Dermis blood vessel endothelial cell (primary cell): ENCODE measurements at places on chromosomes 6 and 20. TPM values are rescaled to one million over a fixed set of nuclear protein-coding genes. Genes with fewer than 3 reads are reported as not detected.

The GPX5 gene
- total RNA-seq, result not detected in 2 replicates

The HRH3 gene
- not detected in 2 replicates for total RNA-seq

The WFDC10B gene
- not detected in 2 replicates for total RNA-seq

- DNase-seq, result peak; percentile 83
Observed at GRCh38 chr6:72363844-72364740, 257.8 kb upstream of the KCNQ5 start.

DNA sequence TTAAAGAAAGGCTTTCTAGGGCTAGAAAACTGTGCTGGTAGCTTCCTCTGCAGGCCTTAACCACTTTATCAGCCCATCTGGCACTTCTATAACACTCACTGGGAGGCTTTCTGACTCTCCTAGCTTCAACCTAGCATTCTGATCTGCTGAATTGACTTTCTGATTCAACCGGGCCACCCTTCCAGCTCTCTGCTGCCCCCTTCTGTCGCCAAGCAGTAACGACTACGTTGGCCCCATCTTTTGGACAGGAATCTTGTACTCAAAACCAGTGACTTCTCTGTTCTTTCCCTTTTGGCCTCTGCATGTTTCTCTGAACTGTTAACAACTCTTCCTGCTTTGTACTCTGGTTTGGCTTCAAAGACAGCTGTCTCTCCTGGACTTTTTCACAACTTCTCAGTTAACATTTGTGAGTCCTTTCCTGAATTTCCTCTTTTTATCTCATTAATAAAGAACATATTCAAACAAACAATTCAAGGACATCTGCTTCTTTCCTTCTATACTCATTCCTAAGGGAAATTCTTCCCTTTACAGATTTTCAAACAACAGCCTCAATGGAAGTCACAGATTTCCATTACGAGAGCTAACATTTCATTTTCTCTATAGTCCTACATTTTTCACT, 43.9 kb upstream of the FAM135A start:
- DNase-seq, result peak; percentile 79

DNA sequence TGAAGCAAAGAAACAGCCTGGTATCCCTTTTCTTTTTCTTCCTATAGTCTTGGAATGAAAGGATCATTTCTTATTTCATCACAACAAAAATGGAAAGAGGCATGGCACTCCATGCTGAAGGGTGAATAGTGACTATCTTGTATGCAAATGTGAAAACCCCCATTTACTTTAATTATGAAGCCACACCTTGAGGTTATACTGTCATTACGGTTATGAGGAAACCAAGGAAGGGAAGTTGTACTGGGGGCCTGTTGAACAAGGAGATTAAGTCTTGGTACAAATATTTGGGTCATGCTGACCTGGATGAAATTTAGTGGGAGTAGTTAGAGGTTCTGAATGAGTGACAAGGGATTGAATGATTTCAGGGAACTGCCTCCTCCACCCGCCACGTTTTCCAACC, 8.7 kb upstream of the STXBP5 start:
- DNase-seq, result no peak

GRCh38 chr20:11143481-11143880, 469.7 kb upstream of the JAG1 start:
- DNase-seq, result no peak

DNA sequence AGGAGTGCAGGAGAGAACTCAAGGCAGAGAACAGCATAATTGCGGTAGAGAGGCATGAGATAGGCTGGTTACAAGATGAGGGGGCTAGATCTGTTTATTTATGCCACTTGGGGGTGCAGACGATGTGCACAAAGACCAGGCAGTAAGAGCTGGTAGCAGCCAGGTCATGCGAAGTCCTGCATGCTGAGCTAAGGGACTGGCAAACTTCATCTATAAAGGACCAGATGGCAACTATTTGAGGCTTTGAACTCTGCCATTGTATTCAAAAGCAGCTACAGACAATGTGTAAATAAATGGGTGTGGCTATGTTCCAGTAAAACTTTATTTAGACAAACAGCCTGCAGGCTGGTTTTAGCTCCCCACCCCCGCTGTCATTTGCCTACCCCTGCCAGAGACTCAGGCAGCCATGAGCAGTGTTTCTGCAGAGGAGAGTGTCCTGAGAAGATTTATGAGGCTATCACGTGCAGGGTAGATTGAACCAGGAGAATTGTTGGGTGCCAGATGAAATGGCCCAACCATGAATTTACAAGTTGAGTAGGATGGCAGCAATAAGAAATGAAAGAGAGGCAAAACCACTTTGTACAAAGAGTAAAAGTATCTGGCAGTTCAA, 253.4 kb upstream of the MOCS1 start:
- DNase-seq, result no peak
